ENCODE measurements at places on chromosomes 1 and 21.

DNA sequence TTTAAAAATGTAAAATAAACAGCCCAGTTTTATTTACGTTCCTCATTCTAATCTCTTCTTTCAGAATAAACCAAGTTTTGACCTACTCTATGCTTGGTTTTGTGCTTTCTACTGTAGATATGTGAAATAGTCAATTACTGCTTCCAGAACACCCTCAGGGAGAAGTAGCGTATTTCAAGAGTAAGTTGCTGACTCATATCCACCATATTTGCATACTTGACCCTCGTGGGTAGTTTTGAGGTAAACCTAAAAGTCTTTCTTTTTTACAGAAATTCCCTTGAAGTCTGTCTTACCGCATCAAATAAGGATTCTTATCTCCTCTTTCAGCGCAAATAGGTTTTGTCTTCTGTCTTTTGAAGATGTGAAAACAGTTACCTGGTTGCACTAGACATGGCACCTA is 1.4 kb upstream of the OR2L3 start:
- no peak overlapping the region for H3K27ac ChIP-seq
- H3K4me1 ChIP-seq: no peaks in the 10 kb centered on the region
- H3K4me3 ChIP-seq: no peak overlapping the region
- no peaks in the 10 kb centered on the region for H3K27me3 ChIP-seq
- no peak for DNase-seq

DNA sequence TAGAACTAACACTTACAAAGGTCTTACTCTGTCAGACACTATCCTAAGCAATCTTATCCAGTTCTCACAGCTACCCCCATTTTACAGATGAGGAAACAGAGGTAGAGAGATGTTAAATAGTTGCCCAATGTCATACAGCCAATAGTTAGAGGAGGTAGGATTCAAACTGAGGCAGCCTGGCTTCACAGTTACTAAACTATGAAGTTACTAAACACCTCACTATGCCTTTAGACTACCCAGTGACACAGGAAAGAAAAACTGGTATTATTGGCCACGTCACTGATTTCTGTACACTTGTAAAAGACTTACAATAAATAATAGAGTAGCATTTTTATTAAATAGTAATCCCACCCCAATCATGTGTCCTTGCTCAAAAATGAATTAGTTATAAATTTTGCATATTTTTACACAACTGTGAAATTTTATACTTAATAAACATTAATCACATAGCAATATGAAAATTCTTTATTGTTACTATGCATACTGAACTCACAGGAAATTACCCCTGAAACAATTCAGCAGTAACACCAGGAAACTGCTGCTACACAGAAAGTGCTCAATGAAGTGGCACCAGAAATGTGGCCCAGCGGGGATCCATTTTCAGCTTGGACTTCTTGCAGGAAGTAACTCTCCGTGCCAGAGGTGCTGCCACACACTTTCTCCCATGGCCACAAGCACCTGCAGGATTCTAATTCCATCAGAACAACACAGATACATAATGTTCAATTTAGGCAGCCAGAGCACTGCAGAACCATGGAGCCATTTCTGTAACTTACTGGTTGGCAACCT is 69.4 kb downstream of the VAV3 start:
- H3K36me3 ChIP-seq: no peaks in the 10 kb centered on the region
- DNase-seq: no peak
- no peak overlapping the region for H3K4me3 ChIP-seq
- H3K27ac ChIP-seq: no peak overlapping the region
- no peaks in the 10 kb centered on the region for H3K4me1 ChIP-seq

- H3K36me3 ChIP-seq: no peaks in the 10 kb centered on the region
- H3K27me3 ChIP-seq: no peaks in the 10 kb centered on the region
- H3K27ac ChIP-seq: no peak overlapping the region
- no peak overlapping the region for H3K4me3 ChIP-seq
- no peaks in the 10 kb centered on the region for H3K4me1 ChIP-seq
- DNase-seq: no peak
Measured at GRCh38 chr1:242008826-242009495, 10.1 kb upstream of the MAP1LC3C start.

DNA sequence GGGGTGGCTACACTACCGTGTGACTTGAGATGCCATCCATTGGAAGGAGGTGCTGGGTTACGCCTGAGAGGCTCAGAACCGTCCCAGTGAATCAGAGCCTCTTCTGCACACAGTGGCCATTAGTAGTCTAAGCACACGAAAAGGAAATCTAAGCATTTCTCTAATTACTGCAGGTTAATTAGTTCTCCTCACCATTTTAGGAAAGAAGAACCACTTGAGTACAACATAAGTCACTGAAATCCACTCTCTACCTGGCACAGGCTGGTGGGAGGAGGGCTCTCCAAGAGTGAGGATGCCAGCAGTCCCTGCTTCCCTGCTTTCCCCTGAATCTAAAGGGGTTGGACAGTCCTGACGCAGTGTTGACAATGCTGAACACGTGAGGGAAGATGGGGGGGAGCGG is 606.3 kb downstream of the NPHP4 start:
- H3K36me3 ChIP-seq: no peaks in the 10 kb centered on the region
- peaks cover 11% of the 10 kb centered on the region for H3K27me3 ChIP-seq
- no peak for DNase-seq
- H3K27ac ChIP-seq: no peak overlapping the region
- no peaks in the 10 kb centered on the region for H3K4me1 ChIP-seq

DNA sequence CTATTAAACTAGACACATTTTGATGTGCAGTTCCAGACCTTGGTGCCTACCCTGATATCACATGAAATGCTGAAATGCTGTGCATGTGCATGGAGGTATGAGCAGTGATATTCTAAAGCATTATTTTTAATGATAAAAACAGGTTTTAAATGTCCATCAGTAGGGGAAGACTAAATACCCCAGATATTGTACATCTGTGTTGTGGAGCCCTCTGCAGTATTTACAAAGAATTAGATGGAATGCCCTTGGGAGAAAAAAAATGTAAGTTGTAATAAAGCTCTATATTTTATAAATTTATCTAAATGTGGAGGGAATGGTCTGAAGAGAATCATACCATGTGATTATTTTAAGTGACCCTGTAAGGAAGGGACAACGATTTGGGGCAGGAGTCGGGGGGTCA is 39.1 kb upstream of the IGSF5 start:
- H3K27me3 ChIP-seq: no peaks in the 10 kb centered on the region
- H3K36me3 ChIP-seq: no peaks in the 10 kb centered on the region
- H3K4me1 ChIP-seq: no peaks in the 10 kb centered on the region
- H3K27ac ChIP-seq: no peak overlapping the region
- no peak for DNase-seq

GRCh38 chr1:30637183-30637980 is 86.0 kb downstream of the MATN1 start:
- peaks cover 5% of the 10 kb centered on the region for H3K27me3 ChIP-seq
- no peaks in the 10 kb centered on the region for H3K36me3 ChIP-seq
- no peaks in the 10 kb centered on the region for H3K4me1 ChIP-seq
- no peak for DNase-seq

DNA sequence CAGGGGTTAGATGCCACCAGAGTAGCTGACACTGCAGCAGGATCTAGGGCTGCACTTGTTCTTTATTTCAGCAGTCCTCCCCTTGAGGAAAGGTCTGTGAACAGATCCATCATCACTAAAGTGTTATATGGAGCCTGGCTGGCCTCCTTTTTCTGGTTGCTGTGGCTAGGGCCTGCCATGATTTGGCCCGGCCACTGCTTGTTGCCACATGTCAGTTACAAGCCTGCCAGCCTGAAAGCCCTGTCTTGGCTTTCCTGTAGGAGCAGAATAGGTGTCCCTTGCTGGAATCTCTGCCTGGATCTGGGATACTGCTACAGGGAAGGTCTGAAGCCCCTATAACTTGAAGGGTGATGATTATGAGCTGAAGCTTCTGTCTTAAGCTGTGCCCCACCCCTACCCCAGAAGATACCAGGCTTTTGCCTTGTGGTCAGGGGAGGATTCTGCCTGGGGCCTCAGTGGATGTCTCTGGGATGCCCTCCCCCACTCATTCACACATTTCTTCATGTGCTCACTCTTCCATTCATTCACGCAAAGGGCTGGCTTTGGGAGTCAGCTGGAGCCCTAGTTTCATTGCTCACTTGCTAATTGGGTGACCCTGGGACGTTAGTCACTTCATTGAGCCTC is 64.7 kb downstream of the NDUFS5 start:
- no peaks in the 10 kb centered on the region for H3K27me3 ChIP-seq
- no peak overlapping the region for H3K27ac ChIP-seq
- DNase-seq: no peak
- H3K4me3 ChIP-seq: no peak overlapping the region

GRCh38 chr1:226405411-226405988 is 2.4 kb downstream of the PARP1 start:
- H3K27ac ChIP-seq: no peak overlapping the region
- H3K27me3 ChIP-seq: no peaks in the 10 kb centered on the region
- H3K4me1 ChIP-seq: peaks cover 25% of the 10 kb centered on the region
- H3K4me3 ChIP-seq: no peak overlapping the region

- no peaks in the 10 kb centered on the region for H3K4me1 ChIP-seq
- H3K27ac ChIP-seq: no peak overlapping the region
- no peak for DNase-seq
- no peaks in the 10 kb centered on the region for H3K27me3 ChIP-seq
Measured at GRCh38 chr1:208410409-208410808, 166.2 kb upstream of the PLXNA2 start.

- H3K27ac ChIP-seq: no peak overlapping the region
- no peaks in the 10 kb centered on the region for H3K4me1 ChIP-seq
- H3K4me3 ChIP-seq: no peak overlapping the region
- no peaks in the 10 kb centered on the region for H3K27me3 ChIP-seq
Measured at GRCh38 chr1:36759355-36759754, 275.0 kb downstream of the GRIK3 start.

DNA sequence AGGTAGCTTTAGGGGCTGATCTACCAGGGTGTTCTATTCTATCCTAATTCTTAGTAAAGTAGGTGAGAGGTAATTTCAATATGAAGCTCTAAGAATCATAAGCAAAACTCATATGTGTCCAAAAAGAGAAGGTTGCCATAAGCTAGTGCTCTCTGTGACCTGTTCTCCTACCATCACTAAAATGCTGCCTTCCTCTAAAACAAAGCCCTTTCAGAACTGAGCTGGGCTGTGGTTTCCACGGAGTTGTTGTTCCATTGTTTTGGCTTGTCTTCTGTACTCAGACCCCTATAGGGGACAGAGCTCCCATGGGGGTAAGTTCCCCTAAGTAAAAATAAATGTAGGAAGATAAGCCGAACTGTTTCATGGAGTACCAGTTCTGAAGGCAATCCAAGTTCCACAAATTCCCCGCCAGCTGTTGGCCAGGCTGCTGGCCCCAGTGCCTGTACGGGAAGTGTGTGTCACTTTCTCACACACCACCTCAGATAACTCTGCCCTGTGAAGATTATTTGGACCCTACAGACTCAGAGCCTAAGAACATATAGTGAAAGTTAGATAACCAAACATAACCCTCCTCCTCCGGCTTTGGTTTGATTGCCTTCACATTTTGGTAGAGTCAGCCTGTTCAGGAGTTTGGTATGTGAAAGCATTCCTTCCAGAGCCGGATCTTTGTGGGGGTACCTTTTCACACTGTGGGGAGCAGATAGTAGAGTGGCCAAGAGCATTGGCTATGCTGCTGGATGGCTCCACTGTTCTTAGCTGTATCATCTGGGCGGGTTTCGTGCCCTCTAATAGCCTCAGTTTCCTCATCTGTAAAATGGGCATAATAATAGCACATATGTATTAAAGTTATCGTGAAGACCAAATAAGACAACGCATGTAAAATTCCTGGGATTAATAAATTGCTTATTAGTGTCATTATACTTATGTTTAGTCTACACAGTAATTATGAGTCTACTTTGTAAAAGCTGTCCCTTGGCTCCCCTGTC is 10.8 kb downstream of the DPT start:
- no peaks in the 10 kb centered on the region for H3K36me3 ChIP-seq
- no peak overlapping the region for H3K4me3 ChIP-seq
- H3K4me1 ChIP-seq: no peaks in the 10 kb centered on the region
- no peak overlapping the region for H3K27ac ChIP-seq

DNA sequence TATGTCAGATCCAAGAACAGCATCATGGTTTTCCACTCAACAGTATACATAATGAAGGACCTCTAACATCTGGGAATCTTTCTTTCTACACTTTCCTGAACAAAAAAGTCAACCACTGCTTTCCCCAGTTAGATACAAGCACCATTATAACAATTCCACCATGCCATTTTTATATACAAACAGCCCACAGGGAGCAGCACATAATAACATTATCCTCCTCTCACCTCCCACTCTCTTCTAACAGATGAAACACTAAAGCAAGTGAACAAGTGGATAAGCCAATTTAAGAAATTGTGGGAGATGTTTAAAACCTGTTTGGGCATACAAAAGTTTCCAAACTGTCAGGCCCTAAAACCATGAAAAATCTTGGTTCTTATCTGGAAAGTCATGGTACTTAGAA is 29.4 kb upstream of the PRRC2C start:
- H3K4me1 ChIP-seq: no peaks in the 10 kb centered on the region
- H3K36me3 ChIP-seq: no peaks in the 10 kb centered on the region
- no peak overlapping the region for H3K4me3 ChIP-seq
- no peak overlapping the region for H3K27ac ChIP-seq
- DNase-seq: no peak
- H3K27me3 ChIP-seq: peaks cover 2% of the 10 kb centered on the region

DNA sequence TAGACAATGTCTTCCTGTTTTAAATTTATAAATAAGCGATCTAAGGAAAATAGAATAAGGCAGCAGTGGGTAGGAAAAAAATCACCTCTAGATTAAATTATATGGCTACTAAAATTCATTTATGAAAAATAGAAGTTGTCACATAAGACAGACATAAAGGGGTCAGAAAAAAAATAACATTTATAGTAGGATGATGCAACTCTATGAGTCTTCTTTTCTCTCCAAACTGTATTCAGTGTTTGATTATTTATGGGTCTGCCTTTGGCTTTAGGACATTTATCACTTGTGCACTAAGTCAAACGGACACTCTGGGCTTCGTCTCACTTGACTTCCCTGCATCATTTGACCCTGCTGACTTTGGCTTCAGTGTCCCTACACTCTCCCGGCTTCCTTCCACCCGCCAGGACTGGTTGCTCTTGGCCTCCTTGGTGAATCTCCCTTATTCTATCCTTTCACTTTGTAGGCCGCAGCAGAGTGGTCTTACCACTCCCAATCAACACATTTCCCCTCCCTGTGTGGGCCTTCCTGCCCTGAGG is 47.0 kb upstream of the DESI2 start:
- DNase-seq: no peak
- H3K4me1 ChIP-seq: no peaks in the 10 kb centered on the region
- H3K4me3 ChIP-seq: no peak overlapping the region

- H3K27me3 ChIP-seq: 0 out of 2 replicates have a peak, but pooled peaks cover 5% of the 10 kb centered on the region
- no peak for DNase-seq
- no peak overlapping the region for H3K4me3 ChIP-seq
- no peaks in the 10 kb centered on the region for H3K36me3 ChIP-seq
Measured at GRCh38 chr1:204384636-204385352, 25.1 kb upstream of the PLEKHA6 start.

- no peak overlapping the region for H3K27ac ChIP-seq
- H3K4me1 ChIP-seq: no peaks in the 10 kb centered on the region
- no peaks in the 10 kb centered on the region for H3K27me3 ChIP-seq
- H3K4me3 ChIP-seq: no peak overlapping the region
Measured at GRCh38 chr1:49465486-49466185, 558.1 kb downstream of the AGBL4 start.

- H3K4me3 ChIP-seq: no peak overlapping the region
- no peak overlapping the region for H3K27ac ChIP-seq
- no peaks in the 10 kb centered on the region for H3K4me1 ChIP-seq
- DNase-seq: no peak
Measured at GRCh38 chr1:7457811-7458210, 313.3 kb upstream of the VAMP3 start.

GRCh38 chr1:206923009-206923960 is 1.5 kb upstream of the FCMR start:
- no peak overlapping the region for H3K4me3 ChIP-seq
- H3K27me3 ChIP-seq: no peaks in the 10 kb centered on the region
- no peaks in the 10 kb centered on the region for H3K36me3 ChIP-seq
- H3K4me1 ChIP-seq: no peaks in the 10 kb centered on the region
